ENCODE measurements at places on chromosomes 3 and 15. TPM values are rescaled to one million over a fixed set of nuclear protein-coding genes. Genes with fewer than 3 reads are reported as not detected.

Gene PRR23E
- total RNA-seq, result not detected

Gene LRTM1
- not detected for total RNA-seq

DNA sequence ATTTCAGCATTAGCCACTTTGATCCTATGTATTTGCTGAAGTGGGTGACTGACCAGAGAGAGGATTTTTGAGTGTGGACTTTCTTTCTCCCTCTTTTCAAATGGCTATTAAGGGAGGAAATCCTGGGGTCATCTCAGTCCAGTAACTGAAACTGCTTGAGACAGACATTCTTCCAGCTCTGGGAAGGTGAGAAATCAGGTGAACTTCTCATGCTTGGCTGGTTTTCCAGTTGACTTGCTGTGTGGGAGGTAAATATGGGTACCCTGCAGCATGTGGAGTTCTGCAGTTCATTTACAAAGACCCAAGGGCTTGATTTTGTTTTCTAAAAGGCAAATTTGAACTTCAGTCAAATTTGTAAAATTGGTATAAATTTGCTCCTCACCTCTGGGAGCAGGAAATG lies 461.1 kb upstream of the TBL1XR1 start:
- no peak for DNase-seq

- no peak for DNase-seq
These were observed 58.2 kb upstream of the FLNB start for GRCh38 chr3:57949785-57950615.

GRCh38 chr3:48609088-48610005 lies at the start of gene UQCRC1:
Gene UQCRC1 (minus strand): TSS chr3:48609646. CDS start chr3:48609620, 26 bp downstream.
- DNase-seq, result peak; percentile 94

- DNase-seq, result peak; percentile 23
These were observed 1.6 kb downstream of the C15orf39 start for GRCh38 chr15:75203017-75203907.

DNA sequence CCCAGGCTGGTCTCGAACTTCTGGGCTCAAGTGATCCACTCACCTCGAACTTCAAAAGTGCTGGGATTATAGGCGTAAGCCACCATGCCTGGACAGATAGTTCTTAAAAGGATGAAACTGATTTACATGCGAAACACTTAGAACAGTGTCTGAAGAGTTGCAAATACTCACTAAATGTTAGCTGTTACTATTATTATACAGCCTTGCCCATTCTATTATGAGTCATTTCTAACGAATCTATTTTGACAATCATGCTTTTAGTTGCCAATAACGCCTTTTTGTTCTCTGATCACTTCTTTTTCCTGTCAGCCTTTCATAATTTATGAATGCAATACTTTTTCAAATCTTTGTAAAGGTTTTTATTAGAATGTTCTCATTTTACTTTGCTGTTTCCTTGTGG lies 112.7 kb downstream of the SNRK start:
- DNase-seq, result no peak

DNA sequence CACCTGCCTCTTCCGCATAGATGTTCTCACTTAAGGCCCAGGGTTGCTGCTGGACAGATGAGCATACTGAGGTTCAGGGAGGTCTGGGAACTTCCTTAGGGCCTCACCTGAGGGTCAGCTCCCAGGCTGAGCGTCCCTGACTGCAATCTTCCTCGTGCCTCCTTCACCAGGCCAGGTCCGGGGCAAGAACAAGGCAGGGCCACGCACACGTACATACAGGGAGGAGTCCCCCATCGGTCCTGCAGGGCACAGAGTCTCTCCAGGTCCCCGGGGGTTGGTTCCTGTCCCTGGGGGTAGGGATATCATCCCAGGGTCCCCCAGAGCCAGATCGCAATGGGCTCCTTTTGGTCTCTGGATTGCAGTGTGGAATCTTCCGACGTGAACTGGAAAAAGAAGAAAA lies 130.1 kb downstream of the LRRK1 start:
- DNase-seq, result no peak

DNA sequence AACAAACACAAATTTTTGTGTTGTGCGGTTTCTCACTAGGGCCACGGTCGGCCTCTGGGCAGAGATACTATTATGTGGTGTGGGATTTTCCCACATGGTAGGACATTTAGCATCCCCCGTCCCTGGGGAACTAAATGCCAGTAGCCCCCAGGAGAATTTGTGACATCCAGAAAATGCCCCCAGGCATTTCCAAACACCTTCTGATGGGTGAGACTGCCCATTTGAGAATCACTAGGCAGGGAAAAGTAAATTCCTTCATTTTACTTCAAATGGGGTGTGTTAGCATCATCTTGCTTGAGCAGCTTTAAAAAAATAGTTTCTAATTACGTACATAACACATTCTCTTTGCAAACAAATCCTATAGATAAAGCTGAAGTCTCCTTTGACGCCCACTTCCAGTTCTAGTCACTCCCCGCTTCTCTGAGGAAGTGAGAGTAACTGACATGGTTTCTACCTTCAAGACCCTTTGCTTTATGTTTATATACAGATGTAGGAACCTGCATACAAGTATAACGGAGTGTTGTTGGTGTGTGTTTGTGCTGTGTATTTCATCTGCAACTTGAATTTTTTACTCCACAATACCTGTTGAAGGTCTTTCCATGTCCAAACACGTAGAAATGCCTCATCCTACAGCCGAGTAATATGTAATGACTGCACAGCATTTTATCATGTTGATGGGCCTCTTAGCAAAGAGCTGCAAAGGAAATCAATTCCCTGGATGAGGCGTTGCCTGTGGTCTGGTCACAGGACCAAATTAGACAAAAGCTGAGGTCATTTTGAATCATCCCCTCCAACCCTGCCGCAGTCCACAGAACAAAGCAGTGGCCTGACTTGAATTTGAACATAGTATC lies 31.4 kb upstream of the ZBTB38 start:
- no peak for DNase-seq

DNA sequence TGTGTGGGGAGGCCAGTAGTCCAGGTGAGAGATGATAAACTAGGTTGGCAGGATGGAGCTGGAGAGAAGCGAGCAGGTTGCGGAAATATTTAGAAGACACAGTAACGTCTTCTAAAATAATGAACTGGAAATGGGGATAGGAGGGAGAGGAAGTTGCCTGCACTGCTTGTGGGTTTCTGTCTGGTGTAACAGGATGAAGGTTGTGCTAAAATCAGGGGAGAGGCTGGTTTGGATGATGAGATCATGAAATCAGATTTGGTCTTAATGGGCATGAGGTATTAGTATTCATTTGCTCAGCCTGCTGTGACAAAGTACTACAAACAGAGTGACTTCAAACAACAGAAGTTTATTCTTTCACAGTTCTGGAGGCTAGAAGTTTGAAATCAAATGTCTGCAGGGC lies 32.1 kb upstream of the TNFAIP8L3 start:
- no peak for DNase-seq

DNA sequence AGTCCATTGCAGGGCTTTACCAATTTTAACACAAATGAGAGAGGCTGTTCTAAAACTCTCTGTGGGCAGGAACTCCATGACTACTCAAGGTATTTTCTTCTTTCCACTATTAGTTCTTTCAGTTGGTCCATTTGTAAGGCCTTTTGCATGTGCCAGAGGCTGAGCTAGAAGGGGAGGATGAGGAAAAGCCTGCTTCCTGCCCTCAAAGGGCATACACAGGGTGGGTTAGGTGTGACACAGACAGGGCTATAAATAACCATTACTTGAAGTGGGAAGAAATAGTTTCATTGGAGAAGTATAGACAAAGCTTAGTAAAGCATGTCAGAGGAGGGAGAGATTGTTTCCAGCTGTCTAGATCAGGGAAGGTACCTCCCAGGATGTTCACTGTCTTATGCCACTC lies 52.1 kb upstream of the PRTG start:
- no peak for DNase-seq

Measured in heart right ventricle (tissue), 16 donors.